ENCODE measurements at places on chromosomes 2 and 18.

- DNase-seq = peak; percentile 71
Observed at GRCh38 chr2:158953926-158954763, 14.3 kb upstream of the TANC1 start.

DNA sequence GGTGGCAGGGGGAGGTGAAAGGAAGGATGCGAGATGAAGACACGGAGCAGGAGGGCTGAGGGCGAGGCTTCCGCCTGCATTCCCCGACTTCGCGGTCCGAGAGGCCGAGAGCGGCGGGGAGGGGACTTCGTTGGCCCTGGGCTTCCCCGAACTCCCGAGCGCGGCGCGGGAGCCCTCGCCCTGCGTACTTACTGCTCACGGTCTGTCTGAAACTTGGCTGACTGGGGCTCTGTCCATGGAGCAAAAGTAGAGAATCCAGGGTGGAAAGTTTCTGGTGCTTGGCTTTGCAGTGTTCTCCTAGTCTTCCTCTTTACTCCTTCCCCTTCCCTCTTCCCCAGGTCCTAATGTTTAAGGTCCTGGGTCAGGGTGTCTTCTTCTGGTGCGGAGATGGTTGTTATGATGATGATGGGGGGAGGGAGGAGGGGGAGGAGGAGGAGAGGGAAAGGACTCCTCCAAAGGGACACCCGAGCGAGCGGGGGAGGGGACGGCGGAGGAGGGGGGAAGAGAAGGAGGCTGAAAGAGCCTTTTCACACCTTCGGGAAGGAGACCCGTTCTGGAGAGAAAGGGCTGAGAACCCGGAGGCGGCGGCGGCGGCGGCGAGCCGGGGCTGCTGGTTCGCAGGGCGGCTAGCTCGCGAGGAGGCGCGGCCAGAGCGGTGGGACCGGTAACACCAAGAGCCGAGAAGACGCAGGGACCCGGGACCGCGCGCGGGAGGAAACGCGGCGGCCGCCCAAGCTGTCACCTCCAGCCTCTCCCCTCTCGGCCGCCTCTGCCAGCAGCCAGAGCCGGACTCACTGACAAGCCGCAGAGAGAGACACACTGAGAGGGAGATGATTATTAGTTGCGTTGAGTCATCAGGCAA is at the start of gene SATB2:
SATB2 (minus strand) TSS at position 793 of the 862 bp plus-strand sequence. CDS start 1,902 bp downstream, outside the sequence.
- DNase-seq = peak; percentile 38

- no peak for DNase-seq
Observed at GRCh38 chr2:121705390-121705789, 31.3 kb downstream of the NIFK start.

- no peak for DNase-seq
Observed at GRCh38 chr2:46053564-46053963, 243.6 kb upstream of the EPAS1 start.

DNA sequence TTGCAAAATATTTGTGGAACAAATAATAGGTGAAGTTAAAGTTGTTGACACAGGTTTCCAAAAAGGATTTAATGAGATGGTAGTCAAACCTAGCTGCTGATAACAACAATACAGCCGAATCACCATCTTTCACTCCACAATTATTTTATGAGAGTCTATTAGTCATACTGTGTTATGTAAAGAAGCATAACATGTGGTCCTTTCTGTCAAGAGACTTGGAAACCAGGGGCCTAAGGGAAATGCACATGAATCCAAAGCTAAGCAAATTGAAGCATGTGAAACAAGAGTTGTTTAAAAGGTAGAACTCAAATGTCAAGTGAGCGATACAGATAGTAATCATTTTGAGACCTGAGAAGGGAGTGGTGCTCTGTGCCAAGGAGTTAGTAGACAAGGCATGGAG is 16.0 kb downstream of the CD28 start:
- DNase-seq = no peak

DNA sequence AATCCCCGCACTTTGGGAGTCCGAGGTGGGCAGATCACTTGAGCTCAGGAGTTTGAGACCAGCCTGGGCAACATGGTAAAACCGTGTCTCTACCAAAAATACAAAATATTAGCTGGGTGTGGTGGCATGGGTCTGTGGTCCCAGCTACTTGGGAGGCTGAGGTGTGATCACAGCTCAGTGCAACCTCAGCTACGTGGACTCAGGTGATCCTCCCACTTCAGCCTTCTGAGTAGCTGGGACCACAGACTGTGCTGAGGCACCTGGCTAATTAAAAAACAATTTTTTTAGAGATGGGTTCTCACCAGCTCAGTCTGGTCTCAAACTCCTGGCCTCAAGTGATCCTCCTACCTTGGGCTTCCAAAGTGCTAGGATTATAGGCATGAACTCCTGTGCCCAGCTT is 23.4 kb downstream of the ANKRD12 start:
- DNase-seq = no peak

DNA sequence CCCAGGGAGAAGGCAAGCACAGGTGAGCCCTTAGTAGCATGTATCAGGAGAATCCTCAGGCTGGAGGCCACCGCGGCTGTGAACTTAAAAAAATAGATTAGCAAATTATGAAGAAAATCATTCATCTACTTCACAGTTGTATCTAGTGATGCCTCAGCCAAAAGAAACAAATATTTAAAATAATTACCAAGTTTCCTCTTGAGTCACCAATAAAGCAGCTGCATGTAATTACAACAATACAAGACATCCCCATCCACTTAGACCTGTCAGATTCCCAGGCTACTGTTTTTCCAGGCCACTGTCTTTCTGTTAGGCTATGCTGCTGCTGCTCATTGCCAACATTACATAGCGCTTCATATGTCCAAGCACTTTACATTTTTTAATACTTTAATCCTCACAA is 54.6 kb upstream of the PHLPP1 start:
- DNase-seq = no peak

DNA sequence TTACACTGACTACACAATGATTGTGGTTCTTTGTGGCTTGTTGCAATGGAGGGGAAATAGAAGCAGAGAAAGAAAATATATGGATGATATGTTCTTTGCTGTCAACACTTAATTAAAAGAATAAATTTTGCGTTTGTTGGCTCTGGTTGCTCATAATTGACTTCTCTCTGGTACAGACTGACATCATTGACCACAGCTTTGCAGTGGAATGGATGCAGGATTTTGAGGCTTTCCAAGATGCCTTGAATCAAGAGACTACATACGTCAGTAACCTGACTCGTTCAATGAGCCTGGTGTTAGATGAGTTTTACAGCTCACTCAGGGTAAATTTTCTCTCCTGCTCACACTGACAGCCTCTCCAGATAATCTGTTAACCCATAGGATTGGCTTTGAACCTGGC is 9.9 kb downstream of the GPN1 start:
- no peak for DNase-seq
